Muscle of leg (tissue), 16 donors: ENCODE measurements at places on chromosomes 1 and 21.

DNA sequence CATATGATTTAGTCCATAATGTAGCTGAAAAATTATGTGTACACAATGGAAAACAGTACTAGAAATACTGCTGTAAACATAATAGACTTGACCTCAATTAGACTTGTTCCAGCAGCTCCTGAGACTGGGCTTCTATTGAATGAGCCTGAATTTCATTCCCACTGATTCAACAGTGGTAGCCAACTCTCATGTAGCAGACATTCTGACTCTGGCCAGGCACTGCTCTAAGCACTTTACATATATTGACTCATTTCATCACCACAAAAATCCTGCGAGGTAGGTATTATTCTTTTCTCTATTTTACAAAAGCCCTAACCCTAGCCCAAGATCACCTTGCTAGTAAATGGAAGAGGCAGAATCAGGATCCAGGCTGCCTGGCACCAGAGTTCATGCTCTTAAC, 12.8 kb upstream of the CTSS start:
- DNase-seq: no peak

GRCh38 chr1:34132161-34132420, 32.9 kb downstream of the CSMD2 start:
- no peak for DNase-seq

- DNase-seq: no peak
Observed at GRCh38 chr1:61083013-61083806, 849 bp downstream of the NFIA start.

DNA sequence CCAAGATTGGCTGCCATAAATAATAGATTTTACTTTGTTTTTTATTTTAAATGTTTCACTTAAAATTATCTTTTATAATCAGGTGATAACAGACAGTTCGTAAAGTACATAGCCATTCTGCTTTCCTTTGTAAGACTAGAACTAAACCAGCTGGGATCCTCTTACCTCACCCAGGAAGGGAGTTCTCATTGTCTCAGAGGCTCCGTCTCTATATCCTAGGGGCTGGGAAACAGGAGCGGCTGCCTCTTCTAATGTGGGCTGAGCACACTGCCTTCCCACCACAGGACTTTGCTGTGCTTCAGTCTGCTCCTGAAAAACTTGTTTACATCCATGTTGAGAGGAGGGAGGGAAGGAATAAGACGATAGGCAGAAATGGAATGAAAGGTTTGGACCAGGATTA, 45.6 kb upstream of the PGD start:
- no peak for DNase-seq

GRCh38 chr1:24206083-24206464, 19.0 kb upstream of the IFNLR1 start:
- no peak for DNase-seq

DNA sequence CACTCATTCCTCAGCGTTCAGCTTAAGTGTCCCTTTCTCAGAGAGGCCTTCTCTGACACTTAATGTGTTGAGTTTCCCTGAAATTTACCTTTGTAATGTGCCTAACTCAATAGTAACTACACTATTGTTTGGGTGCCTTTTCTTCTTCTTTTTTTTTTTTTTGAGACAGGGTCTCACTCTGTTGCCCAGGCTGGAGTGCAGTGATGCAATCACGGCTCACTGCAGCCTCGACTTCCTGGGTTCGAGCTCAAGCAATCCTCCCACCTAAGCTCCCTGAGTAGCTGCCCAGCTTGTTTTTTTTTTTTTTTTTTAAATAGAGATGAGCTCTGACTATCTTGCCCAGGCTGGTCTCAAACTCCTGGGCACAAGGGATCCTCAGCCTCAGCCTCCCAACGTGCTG, 50.1 kb downstream of the ARHGEF11 start:
- DNase-seq: no peak

GRCh38 chr1:44534771-44535170, 129.7 kb downstream of the RNF220 start:
- no peak for DNase-seq

GRCh38 chr1:15526021-15526489, 593 bp upstream of the DNAJC16 start:
- DNase-seq: no peak

- no peak for DNase-seq
Observed at GRCh38 chr1:210654176-210654981, 325.7 kb downstream of the HHAT start.

GRCh38 chr1:89596698-89597097, 36.2 kb upstream of the LRRC8C start:
- DNase-seq: no peak

- no peak for DNase-seq
Observed at GRCh38 chr21:19340303-19340702, 936.7 kb upstream of the TMPRSS15 start.

- DNase-seq: no peak
Observed at GRCh38 chr1:163565166-163565565, 243.4 kb downstream of the NUF2 start.

GRCh38 chr1:51877434-51878307, 856 bp downstream of the NRDC start:
- peak; percentile 40 for DNase-seq

DNA sequence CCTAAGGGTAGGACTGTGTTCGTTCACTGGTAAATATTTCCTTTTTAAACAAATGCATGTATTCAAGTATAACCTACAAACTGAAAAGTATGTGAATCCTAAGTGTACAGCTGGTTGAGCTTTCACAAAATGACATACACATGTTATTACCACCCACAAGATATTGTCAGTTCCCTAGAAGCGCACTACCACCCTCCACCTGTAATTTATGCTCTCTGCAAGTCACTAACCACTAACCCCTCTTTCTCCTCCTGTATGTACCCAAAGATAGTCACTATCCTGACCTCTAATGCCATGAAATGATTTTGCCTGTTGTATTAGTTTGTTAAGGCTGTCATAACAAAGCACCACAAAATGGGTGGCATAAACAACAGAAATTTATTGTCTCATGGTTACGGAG, 82.8 kb upstream of the CHODL start:
- no peak for DNase-seq

- peak; percentile 35 for DNase-seq
Observed at GRCh38 chr1:163535807-163536206, 214.1 kb downstream of the NUF2 start.

- no peak for DNase-seq
Observed at GRCh38 chr1:59193443-59194093, 103.3 kb upstream of the FGGY start.

DNA sequence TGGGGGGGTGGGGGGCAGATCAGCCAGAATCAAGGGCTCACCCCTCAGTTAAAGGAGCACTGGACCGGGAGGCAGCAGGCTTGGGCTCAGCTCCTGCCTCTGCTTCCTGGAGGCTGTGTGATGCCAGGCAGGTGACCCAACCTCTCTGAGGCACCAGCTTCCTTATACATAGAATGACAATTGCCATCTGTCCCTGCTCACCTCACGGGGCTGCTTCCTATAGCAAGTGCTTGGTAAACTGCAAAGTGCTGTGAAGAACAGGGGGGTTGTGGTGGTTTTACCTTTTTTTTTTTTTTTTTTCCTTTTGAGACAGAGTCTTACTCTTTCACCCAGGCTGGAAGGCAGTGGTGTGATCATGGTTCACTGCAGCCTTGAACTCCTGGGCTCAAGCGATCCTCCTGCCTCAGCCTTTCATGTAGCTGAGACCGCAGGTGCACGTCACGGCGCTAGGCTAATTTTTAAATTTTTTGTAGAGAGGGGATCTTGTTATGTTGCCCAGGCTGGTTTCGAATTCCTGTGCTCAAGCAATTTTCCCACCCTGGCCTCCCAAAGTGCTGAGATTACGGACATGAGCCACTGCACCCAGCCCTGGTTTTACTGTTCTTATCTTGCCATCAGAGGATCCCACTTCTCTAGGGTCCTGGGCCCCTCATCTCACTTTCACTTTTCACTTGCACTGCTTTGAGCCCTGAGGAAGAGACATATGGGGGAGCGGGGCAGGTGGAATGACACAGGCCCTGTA, 11.6 kb downstream of the KCNQ4 start:
- no peak for DNase-seq

- no peak for DNase-seq
Observed at GRCh38 chr1:33314416-33314815, 6.5 kb downstream of the A3GALT2 start.

DNA sequence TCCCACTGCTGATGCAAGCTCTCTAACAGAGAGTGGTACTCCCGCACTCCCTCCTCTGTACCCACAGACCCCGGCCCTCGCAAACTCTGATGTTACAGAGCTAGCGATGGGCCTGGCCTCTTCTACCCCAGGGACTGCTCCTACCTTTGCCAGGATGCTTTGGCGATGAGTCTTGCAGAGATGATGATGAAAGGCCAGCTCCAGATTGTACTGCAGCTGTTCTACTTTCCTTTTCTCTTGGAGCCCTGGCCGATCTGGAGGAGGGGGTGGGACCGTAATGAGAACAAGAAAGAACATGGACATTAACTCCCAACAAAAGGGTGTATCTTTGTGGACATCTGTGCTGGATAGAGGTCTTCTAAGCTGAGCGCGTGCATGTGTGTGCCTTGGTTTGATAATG, 6.0 kb upstream of the LINGO4 start:
- peak; percentile 49 for DNase-seq

- DNase-seq: no peak
Observed at GRCh38 chr1:1300352-1300739, 7.4 kb downstream of the ACAP3 start.

- peak; percentile 58 for DNase-seq
Observed at GRCh38 chr1:200260597-200261335, 149.1 kb downstream of the ZNF281 start.

- no peak for DNase-seq
Observed at GRCh38 chr21:39107739-39108138, 75.5 kb downstream of the PSMG1 start.

DNA sequence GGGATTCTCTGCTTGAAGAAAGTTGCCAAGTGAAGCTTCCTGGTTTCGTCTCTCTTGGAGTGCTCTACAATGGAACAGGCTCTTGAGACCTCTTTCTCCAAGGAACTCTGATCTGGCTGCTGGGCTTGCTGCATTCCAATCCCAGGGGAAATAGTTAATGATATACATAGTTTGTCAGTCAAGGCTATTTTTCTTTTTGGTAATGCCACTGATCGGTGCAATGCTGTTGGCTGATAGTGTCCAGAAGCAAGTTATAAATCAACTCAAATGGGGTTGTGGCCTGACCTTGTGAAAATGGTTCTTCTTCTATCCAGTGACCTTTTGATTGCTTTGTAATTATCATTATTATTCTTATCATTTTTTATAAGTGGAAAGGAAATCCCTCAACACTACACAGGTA, 48.4 kb upstream of the TNFSF18 start:
- DNase-seq: no peak

DNA sequence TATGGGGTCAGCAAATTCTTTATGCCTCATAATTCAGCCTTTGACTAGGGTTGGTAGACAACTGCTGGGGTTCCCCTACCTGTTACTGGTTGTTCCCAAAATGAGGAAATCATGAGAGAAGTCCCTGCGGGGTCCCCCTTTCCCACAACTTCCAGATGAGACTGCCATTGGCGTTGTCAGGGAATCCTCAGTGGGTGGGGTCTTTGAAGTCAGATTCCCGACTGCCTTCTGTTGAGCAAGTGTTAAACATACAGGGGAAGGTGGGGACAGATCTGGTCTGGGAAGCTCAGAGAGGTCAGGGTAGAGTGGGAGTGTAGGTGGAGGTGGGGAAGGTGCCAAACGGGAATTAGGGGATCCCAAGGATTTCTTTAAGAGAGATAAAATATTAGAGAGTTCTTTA, 14.7 kb downstream of the HSD3B2 start:
- DNase-seq: no peak

DNA sequence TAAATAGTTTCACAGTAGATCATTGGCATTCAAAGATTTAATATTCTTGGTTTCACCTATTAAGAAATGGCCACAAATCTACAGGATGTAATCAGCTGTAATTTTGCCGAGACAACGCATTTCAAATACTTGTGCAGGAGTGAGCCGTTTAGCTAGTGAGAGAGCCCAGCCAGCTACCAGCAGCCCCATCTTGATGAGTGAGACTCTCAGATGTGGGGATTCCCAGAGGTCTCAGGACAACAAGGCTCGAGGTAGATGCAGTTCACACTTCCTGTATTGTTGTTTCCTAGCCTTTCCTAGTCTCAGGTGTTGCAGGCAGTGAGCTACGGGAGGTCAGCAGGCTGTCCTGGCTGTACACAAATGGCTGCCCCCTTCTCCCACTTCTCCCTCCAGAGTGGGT, 108.6 kb downstream of the PBX1 start:
- no peak for DNase-seq

GRCh38 chr1:219397511-219397910, 215.4 kb downstream of the ZC3H11B start:
- no peak for DNase-seq

GRCh38 chr21:41620982-41621381, 113.0 kb upstream of the TMPRSS2 start:
- DNase-seq: no peak

GRCh38 chr1:207156826-207157225, 52.8 kb downstream of the C4BPA start:
- DNase-seq: no peak

- peak; percentile 78 for DNase-seq
Observed at GRCh38 chr1:26468911-26469310, 3.3 kb upstream of the HMGN2 start.

DNA sequence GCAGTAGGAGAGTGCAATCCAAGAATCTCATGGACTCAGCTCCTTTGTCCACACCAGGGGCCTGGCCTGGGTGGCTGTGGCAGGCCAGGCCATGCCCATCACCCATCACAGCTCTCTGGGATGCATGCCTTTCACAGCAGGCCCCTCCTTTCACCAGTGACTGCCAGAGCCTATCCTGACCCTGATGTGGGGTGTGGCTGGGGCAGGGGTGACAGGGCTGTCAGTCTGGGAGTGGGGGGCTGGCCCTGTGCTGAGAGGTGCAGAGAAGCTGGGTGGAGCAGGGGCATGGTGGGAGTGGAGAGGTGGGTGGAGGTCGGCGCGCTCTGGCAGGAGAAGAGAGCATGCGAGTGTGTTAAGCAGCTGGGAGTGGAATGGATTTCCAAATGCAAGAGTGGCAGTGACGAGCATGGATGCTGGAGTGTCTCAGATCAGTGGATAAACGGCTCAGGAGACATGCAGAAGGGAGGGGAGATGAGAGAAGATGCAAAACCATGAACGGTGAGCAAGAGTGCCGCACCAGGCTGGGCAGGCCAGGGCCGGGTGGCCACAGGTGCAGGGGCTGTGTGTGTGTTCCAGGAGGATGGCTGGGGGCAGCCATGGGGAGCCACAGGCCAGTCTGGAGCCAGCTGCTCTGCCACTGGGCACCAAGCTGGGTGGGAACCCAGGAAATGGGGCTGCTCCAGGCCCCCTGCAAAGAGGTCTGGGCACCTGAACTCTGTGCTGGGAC, 39.6 kb upstream of the EDN2 start:
- no peak for DNase-seq
